Stimulated activated CD4-positive, alpha-beta T cell treated with anti-CD3 and anti-CD28 coated beads, Interleukin-12 subunit alpha, Interleukin-12 subunit beta, amount 100 ng/mL, for 4 hours (primary cell): ENCODE measurements at places on chromosomes 2 and 18.
A peak's percentile ranks its signal among the peaks of the same experiment; 100 is the strongest.

GRCh38 chr2:224786848-224787247, 70.7 kb upstream of the CCDC195 start:
- no peak for DNase-seq

- no peak for DNase-seq
Observed at GRCh38 chr2:38797250-38797676, 19.3 kb downstream of the GEMIN6 start.

DNA sequence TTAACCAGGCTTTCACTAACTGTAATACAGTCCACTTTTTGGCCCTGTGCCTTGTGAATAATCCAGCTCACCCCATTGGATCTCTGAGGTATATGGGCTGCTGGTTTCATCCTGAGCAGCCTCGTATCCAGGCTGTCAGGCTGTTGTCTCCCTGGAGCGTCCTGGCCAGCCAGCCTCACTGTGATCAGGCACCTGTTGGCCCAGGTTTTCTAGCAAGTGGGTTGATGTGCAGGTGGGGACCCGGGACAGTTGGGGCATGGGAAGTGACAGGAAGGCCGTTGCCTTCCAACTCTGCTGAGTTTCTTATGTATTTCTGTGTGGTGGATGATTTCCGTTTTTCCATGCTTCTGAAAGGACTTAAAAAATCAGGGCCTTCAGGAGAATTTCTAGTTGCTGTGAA, 132.4 kb downstream of the ACOXL start:
- no peak for DNase-seq

- DNase-seq: no peak
Observed at GRCh38 chr2:171952276-171952675, 30.0 kb downstream of the HAT1 start.

DNA sequence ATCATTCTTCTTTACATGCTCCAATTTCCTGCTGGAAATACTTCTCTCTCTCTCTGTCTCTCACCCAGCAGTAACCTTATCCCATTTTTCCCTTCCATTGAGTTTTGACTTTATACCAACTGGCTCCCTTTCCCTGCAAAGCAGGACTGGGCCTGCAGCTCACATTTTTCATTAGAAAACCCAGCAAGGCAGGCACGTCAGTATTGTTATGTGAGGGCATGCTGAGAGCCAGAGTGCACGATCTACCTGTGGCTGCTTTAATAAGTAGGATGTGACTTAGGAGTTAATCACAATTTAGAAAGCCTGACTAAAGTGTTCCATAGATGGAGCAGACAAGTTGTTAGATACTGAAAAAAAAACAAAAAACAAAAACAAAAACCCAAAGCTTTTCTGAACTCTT, 5.2 kb upstream of the NDUFV2 start:
- no peak for DNase-seq

- peak; percentile 30 for DNase-seq
Observed at GRCh38 chr2:8090748-8091700, 590.8 kb upstream of the ID2 start.

GRCh38 chr2:9308186-9308955, 101.8 kb downstream of the ASAP2 start:
- no peak for DNase-seq

- DNase-seq: no peak
Observed at GRCh38 chr18:12060182-12060870, 33.3 kb upstream of the ANKRD62 start.

DNA sequence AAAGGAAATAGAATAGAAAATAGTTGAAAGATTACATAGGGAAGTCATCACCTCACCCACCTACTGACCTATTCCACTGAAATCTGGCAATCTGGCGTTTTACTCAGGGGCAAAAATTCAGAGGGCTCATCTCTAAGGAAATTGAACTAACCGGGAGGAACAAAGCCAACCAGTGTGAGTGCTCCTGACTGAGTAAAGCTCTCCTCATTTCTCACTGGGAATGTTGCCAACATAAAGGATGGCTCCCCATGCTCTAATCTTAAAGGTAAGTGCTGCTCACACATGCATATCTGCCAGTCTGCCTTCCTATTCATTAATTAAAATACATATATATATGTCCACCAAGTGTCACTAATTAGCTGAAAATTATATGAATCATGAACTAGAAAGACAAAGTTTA, 13.5 kb upstream of the DOK6 start:
- DNase-seq: no peak

GRCh38 chr2:176091329-176092258, 927 bp upstream of the HOXD13 start:
- no peak for DNase-seq

GRCh38 chr2:71846669-71847291, 300.9 kb downstream of the CYP26B1 start:
- no peak for DNase-seq

DNA sequence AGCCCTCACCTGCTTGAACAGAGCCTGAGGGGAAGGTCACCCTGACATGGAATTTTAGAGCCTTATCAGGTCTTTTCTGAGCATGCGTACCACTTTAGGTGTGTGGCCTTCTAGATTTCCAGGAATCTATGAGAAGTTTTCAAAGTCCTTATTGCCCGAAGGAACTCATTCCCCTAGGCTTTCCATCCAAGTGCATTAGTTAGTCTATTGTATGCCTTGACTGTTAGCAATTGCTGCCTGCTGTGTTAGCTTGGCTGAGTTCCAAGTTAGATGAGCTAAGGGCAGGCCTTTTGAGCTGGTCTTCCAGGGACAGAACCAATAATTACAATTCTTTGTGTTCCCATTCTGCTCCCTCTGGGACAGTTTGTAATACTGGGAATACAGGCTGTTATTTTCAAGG, 30.8 kb upstream of the PUM2 start:
- DNase-seq: no peak

DNA sequence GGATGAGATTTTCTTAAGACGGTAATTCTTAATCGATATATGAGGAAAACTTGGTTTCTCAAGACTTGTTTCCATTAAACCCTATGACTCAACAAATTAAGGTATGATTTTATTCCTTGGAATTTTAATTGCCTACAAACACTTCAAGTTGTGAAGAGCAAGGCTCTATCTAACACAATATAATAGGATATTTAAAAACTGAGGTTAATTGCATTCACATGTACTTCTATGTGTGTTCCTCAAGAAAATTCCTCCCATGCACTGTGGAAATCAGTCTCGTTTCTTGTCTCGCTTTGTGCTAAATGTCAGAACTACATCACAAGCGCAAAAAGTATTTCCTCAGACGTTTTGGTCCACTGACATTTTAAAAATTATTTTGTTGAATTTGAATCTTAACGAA, 109.6 kb upstream of the UNC80 start:
- DNase-seq: no peak

DNA sequence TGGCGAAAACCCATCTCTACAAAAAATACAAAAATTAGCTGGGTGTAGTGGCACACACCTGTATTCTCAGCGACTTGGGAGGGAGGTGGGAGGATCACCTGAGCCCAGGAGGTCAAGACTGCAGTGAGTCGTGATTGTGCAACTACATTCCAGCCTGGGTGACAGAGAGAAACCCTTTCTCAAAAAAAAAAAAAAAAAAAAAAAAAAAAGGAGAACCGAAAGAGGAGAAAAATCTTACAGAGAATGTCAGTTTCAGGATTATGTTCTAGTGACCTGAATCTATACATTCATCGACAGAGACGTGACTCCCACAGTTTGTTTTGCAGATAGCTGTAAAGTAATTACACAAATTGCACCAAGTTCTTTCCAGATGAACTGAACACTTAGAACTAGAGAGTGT, 187.8 kb downstream of the FTCDNL1 start:
- no peak for DNase-seq

- DNase-seq: no peak
Observed at GRCh38 chr18:79258447-79258846, 137.3 kb upstream of the NFATC1 start.

- no peak for DNase-seq
Observed at GRCh38 chr2:37895140-37895539, 29.9 kb upstream of the RMDN2 start.

DNA sequence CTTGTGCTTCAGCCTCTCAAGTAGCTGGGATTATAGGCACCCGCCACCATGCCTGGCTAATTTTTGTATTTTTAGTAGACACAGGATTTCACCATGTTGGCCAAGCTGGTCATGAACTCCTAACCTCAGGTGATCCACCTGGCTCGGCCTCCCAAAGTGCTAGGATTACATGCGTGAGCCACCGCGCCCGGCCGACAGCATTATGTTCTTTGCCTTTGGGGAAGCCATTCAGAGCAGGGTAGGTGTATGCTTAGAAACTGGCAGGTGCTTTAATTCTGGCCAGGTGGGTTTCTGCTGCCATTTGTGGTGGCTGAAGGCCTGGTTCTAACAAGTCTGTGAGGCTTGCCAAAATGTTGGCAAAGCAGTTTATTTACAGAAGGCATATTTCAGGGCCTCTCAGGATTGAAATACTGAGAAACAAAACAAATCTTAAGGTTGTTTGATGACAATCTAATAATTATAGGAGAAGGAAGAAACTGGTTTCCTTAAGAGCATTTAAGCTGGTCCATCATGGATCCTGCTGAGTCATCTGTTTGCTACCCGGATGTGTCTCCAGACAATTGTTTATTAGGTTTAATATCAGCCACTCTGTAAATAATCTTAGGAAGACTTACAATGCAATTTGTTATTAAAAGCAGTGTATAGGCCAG, 16.0 kb downstream of the SLC20A1 start:
- DNase-seq: no peak

- peak; percentile 7 for DNase-seq
Observed at GRCh38 chr2:46873604-46874068, 42.0 kb downstream of the MCFD2 start.

DNA sequence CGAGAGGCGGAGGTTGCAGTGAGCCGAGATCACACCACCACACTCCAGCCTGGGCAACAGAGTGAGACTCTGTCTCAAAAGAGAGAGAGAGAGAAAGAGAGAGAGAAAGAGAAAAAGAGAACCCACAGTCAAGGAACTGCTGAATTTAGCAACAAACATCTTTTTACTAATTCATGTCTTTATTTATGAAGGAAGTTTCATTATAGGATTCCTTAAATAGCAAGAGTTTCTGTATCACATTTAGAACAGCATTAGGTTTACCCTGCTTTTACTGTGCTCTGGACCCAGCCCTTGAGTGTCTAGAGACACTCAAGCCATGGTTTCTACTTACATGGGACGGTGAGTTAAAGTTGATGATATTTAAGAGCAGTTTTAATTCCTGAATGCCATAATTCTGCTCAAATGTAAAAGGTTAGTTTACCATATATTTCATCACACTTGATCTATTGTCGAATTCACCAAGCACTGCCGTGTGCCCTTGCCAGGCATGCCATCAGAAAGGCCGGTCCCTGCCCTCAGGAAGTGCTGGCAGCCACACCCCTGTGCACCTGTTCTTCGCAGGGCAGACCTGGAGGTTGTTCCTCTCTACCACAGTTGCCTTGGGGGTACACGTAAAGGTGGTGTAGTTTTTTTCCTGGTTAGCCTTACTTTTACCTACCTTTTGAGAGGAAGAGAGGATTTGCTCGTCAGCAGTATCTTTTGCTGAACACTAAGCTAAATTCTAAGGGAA, 153.3 kb downstream of the LDLRAD4 start:
- DNase-seq: no peak

DNA sequence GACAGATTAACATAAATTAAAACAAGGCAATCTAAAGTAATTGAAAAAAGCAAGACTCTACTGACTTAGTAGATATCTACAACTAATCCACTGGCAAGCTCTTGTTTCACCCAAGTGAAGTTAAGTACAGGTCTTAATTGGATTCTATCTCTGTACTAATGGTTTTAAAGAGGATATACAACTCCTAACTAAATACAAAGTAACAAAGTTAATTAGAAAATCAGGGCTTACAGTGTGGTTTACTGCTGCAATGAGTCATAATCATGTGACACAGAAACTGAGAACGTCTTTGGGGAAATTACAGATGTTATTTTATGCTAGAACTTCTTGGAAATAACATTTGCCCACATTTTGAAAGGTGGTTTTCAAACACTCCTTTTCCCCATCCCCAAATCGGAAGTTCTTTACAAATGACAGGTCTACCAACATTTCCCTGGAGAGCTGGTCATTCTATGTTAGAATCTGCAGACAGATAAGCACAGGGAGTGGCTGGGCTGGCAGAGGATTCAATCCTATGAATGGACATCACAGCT, 245.3 kb downstream of the STK39 start:
- DNase-seq: no peak

DNA sequence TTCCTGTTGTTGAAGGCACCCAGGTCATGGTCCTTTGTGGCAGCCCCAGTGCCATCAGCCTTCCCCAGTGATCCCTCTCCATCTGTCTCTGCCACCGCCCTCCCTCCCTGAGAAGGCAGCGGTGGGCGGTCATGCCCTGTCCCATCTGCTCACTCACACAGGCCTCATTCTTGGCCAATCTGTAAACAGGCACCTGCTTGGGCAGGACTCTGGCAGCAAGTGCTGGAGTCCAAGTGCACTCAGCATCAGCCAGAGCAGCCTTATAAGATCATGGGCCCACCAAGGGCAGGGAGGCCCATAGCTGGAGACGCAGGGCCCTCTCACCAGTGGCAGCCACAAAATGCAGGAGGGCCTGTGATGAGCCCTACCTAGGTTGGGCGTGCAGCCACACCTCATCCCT, 140.9 kb downstream of the TWIST2 start:
- DNase-seq: no peak

- DNase-seq: no peak
Observed at GRCh38 chr2:10028407-10028987, 14.9 kb upstream of the KLF11 start.

- no peak for DNase-seq
Observed at GRCh38 chr2:148122788-148123187, 101.9 kb downstream of the MBD5 start.

GRCh38 chr18:42183746-42184145, 228.7 kb downstream of the PIK3C3 start:
- no peak for DNase-seq

DNA sequence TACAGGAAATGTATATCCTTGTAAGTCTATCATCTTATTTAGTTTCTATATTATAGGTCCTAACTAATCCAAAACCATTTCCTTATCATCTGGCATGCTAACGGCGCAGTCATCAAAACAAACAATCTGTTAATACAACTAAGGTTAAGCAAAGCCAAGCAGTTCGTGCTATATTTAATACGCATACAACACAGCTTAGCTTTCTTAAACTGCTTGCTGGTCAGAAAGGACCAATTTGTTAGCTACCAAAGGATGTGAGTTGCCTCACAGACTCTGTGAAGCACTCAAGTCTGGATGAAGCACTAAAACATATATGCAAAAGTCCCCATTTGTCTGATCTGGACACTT, 67.0 kb downstream of the ZEB2 start:
- no peak for DNase-seq

GRCh38 chr18:42549596-42549995, 565.9 kb downstream of the RIT2 start:
- no peak for DNase-seq
